ENCODE measurements at places on chromosomes 5 and 9.

DNA sequence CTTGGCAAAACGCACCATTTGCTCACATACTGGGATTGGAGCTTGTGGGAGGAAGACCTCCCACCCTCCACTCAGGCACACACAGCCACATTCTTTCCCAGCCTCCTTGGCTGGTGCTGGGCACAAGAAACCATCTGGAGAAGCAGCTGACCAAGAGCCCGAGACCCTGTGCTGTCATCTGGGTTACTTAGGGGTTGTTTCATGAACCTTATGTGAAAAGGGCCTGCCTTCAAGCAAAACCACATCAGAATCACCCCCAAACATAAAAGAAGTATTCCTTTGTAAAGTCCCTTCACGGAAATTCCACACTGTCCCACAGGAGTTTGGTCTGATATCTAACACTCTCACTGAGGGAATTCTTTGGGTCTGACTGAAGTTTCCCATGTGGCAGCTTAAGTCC is 172.1 kb downstream of the NR3C1 start:
- no peak for DNase-seq

DNA sequence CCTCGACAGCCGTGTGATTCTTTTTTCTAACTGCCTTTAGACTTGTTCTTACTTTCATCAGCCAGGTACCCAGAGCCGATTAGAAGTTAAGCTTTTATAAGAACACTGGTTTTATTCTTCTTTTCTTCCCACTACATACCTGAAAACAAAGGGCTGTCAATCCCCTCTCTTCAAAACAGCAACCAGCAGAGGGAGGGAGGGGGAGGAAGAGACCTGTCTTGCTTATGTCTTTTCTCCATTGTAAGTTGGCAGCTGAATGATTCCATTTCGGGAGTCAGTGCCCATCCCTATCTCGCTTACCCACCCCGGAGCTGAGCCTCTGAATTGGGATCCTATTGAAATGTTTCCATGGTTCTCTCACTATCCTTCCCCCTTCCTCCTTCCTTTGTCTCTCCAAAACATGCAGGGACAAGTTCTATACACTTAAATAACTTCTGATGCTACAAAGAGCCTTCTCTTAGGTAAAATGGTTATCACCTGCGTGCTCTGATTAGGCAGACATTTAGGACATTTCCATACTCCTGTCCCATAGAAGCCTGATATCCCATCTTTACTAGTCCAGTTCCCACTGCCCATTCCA is 83.9 kb upstream of the WWC1 start:
- DNase-seq, result no peak

- DNase-seq, result no peak
These were observed 3.2 kb downstream of the SMIM15 start for GRCh38 chr5:61159070-61159469.

GRCh38 chr5:123949807-123950340 is 437.9 kb downstream of the CSNK1G3 start:
- DNase-seq, result no peak

DNA sequence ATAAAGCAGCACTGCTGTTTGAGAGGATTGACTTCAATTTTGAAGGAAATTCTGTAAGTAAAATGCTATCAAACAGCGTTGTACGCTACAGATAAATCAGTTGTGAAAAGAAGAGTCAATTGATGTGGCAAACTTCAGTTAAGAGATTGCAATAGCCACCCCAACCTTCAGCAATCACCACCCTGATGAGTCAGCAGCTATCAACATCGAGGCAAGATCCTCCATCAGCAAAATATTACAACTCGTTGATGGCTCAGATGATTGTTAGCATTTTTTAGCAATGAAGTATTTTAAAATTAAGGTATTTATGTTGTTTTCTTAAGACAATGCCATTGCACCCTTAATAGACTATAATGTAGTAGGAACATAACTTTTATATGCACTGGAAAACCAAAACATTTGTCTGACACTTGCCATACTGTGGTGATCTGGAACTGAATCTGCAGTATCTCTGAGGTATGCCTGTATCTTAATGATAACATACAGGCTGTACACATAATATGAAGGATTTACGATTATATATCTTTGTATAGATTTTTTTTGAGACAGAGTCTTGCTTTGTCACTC is 47.5 kb downstream of the VPS13A start:
- DNase-seq, result no peak

DNA sequence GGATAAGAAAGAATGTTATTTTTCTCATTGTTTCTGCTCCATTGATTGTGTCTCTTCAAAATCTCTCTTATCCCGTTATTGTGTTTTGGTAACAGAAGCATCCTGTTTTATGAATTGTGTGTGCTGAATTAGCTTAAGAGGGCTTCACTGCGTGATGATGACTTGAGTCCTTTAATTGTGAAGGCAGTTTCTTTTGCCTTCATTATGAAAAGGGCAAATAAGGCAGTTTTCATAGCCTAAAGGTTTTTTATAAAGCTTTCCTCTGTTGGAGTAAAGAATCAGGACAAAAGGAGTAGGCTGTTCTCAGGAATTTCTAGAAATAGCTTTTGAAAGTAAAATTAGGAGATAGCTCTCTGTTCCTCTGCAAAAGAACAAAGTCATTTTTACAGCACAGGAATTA is 169.8 kb downstream of the FOCAD start:
- DNase-seq, result no peak

GRCh38 chr5:151199581-151200185 is 24.2 kb downstream of the CCDC69 start:
- DNase-seq, result no peak

- DNase-seq, result no peak
These were observed 520 bp upstream of the DHFR start for GRCh38 chr5:80655231-80655774.

DNA sequence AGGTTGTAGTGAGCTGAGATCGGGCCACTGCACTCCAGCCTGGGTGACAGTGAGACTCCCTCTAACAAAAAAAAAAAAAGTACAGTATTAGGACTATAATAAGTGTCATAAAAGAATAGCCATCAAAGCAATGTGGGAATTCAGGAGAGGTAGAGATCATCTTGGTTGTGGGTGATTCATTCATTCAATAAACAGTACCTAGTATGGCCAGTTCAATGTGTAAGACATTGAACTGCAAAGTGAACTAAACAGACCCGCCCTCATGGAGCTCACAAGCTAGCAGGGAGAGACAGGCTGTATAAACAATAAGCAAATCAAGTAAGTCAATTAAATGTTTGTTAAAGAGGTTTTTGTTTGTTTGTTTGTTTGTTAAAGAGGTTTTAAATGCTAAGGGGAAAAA is 146.1 kb upstream of the RANBP3L start:
- DNase-seq, result no peak

DNA sequence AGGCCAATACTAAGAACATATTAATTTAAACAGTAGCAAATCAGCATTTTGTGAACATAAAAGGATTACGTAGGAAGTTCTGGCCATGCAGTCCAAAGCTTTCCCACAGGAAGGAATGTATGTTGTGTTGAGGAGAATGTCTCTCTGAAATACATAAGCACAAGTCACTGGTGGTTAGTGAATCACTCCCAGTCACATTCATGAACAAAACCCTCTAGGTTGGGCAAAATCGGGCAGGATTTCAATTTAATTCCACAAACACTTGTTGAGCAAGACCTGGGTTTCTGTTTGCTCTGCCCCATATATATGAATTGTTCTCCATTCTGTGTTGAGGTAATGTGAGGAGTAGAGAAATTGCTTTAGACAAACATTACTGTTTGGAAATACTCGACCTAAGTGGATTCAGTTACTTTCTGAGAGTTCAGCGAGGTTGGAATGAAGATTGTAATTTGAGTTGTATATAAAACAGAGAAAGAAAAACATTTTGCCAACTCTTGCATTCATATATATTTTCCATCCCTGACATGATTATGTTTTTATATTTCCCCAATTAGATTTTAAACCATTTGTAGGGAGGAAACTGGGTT is 127.6 kb upstream of the RPS23 start:
- no peak for DNase-seq

- no peak for DNase-seq
These were observed 45.6 kb downstream of the LIX1 start for GRCh38 chr5:97096846-97097245.

- DNase-seq, result no peak
These were observed 36.8 kb downstream of the EXOC3 start for GRCh38 chr5:479566-480319.

GRCh38 chr5:79513704-79514390 is at the start of gene HOMER1:
Gene HOMER1, minus strand, starts transcription at chr5:79514134. Its CDS starts 1,360 bp downstream, at chr5:79512774.
- peak; percentile 86 for DNase-seq

DNA sequence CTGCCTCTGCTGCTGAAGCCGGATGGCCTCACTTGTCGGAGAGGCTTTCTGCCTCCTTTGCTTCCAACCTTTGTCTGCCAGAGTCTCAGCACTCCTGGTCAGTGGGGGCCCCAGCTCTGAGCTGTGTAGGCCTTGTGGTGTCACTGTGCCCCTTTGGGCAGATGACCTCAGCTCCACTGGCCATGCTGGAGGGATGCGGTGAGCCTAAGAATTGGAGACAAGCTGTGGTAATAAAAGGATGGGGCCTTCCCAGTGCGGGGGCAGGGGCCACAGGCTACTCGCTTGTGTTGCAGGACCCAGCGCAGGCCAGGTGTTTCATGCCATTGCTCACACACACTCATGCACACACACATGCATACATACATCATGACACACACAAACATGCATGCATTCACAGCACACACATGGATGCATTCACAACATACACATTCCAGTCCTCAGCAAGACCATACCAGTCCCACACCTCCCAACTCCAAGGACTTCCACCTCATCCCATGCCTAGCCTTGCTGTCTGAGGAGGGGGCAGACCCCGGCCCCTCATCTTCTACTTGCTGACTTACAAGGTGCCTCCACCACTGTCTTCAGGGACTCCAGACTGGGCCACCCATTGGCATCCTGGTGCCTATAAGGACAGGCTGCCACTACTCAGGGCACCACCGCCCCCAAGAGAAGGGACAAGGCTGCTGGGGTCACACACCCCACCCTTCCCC is 237.7 kb downstream of the SYK start:
- no peak for DNase-seq

GRCh38 chr5:126199467-126199866 is 223.7 kb upstream of the GRAMD2B start:
- DNase-seq, result no peak

- peak; percentile 5 for DNase-seq
These were observed 40.7 kb downstream of the TLR4 start for GRCh38 chr9:117744856-117745389.

GRCh38 chr9:19216466-19216865 is 14.0 kb upstream of the DENND4C start:
- DNase-seq, result no peak

GRCh38 chr5:119291056-119291455 is 64.8 kb upstream of the TNFAIP8 start:
- DNase-seq, result no peak

DNA sequence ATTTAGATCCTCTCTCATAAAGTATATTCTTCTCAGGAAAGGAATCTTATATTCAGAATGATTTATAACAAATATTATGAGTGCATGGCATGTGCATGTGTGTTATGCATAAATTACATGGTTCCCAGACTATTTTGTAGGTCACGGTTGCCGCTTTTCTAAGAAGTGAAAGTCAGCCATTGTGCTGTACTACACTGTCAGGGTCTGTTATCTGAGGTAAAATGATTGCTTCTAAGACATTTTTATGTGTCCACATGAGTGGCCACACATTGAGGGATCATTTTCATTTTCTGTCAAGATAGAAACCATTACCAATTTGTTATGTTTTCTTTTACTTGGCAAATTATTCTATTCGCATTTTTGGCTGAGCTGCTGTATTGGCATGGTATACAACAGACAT is 210.8 kb downstream of the CWC27 start:
- DNase-seq, result no peak

DNA sequence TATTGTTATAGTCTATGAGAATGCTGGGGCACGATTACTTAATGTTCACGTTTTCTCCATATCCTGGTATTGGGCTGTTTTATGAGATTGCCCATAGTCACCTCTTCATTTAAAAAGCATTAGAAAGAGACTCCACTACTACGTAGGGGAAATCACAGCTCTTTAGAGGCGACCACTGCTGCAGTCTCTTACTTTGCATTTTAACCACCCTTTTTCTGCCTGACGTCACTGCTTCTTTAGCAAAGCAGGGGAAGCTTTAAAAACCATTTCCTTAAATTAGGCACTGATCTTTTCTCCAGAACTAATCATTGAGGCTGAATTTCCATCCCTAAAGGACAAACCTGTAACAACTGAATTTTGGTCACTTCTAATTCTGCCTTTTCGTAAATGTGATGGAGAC is 38.9 kb downstream of the ZNF608 start:
- no peak for DNase-seq

- peak; percentile 10 for DNase-seq
These were observed 3.4 kb upstream of the GCNT4 start for GRCh38 chr5:75055727-75056144.

DNA sequence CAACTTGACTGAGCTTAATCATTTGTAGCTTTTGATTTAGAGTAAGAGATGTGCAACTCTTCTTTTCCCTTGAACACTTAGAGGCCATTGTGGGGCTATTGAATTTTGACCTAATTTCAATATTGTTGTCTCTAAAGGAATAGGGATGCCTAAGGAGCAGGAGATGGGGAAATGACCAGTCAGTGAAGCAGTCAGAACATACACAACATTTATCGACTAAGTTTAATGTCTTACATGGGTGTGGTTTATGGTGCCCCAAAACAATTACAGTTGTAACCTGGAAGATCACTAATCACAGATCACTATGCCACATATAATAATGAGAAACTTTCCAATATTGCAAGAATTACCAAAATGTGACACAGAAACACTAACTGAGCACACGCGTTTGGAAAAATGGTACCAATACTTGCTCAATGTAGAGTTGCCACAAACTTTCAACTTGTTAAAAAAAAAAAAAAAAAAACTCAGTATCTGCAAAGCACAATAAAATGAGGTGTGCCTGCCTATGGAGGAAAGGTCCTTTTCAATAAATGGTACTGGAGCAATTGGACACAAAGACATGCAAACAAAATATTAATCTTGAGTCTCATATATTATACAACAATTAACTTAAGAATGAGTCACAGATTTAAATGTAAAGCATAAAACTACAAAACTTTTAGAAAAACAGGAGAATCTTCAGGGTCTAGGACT is 189.6 kb upstream of the RAD23B start:
- no peak for DNase-seq

All from endothelial cell (in vitro differentiated cells).